ENCODE measurements at places on chromosomes 7 and 10.
A peak's percentile ranks its signal among the peaks of the same experiment; 100 is the strongest.

DNA sequence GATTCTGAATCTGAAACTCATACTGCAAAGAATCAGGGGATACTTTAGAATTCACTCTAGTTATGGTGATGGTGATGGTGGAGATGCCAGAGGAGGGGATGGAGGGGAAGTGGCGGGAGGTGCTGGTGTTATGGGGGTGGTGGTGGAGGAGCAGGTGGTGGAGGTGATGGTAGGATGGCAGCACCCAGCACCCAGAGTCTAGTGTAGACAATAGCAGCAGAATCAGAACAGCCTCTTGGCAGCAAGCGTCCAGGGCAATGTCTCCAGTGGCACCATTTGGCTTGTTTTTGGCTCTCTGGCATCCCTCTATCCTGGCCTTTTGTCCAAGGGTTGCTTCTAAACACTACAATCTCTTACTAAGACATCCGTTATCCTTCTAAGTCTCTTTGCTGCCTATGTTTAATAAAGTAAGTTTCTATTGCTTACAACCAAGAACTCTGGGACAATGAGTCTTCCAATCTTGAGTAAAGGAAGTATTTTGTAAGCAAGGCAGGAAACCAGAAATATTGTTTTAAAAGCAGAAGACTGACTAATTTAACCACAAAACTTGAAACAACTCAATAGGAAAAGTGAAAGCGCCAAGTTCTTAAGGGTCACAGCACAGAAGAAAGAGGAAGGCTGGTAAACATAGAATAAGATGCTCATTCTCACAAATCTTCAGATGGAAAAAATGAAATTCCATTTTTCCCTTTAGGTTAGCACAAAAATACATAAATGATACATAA, 42.4 kb upstream of the GDF10 start:
- DNase-seq = no peak

DNA sequence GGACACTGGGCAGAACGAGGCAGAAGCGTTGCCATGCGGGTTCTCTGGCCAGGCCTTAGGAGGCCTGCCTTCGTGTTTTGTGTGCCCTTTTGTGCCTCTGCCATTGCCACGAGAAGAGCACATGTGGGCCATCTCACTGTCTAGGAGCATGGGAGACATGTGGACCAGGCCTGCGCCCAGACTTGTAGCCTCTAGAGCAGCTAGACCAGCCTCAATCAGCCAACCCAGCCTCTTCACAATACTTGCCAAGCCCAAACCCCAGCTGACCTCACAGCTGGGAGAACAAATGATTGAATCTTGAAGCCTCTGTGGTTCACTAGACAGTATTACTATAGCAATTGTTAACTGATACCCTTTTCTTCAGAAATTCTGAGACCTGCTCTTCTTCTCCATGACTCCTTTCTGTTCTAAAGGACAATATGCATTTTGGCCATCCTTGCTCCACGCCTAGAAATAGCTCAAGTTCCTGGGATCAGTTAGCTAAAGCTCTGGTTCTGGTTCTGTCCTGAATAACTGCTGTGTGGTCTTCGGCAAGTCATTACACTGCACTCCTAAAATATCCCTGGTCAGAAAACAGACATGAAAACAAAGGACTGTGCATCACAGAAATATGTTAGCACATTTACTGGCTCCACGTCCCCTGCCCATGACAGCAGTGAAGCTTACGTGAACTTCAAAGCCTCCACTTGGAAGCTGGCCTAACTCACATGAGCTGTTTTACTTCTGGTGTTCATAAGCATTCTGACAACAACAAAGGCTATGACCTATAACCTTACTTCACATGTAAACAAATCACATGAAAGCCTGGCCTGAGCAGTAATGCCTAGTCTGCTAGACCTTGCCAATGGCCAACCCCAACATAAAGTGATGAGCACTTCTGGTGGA, 72.3 kb upstream of the MKRN1 start:
- no peak for DNase-seq

GRCh38 chr10:90167174-90168064, 466.0 kb downstream of the KIF20B start:
- no peak for DNase-seq

GRCh38 chr10:36209480-36209879, 567.4 kb upstream of the FZD8 start:
- no peak for DNase-seq

DNA sequence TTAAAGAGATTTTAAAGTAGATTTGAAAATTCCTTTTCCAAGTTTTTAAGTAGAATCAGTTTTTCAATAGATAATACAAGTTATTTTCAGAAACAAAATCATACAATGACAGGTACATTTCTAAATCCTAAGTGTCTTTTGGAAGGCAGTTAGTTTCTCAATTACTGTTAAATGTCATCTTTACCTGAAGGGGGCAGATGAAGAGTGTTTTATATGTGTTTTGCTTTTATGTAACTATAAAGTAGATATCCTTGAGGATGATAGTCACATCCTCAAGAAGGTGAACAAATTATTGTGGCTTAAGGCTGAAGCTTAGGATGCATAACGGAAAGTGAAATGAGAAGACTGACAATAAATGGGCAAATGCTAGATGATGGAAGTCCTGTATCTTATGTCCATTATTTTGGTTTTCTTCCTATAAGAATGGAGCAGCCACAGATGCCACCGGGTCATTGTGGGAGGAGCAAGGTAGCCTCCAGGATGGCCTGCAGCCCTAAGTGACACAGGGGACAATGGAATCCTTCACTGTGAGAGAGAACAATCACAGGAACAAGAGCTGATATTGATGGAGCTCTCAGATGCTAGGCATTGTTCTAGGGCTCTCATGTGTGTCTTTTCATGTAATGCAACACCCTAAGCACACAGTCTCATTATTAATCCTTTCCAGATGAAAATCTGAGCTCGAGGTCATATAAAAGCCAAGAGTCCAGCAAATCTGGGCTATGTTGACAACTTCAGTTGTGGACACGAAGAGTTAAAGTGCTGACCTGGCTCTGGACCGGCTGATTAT, 14.1 kb upstream of the MKX start:
- no peak for DNase-seq

GRCh38 chr7:94240902-94241301, 153.8 kb upstream of the COL1A2 start:
- no peak for DNase-seq

GRCh38 chr7:151871904-151872303, 5.0 kb downstream of the PRKAG2 start:
- DNase-seq = peak; percentile 32

- no peak for DNase-seq
Observed at GRCh38 chr7:112362731-112363131, 87.5 kb upstream of the IFRD1 start.

DNA sequence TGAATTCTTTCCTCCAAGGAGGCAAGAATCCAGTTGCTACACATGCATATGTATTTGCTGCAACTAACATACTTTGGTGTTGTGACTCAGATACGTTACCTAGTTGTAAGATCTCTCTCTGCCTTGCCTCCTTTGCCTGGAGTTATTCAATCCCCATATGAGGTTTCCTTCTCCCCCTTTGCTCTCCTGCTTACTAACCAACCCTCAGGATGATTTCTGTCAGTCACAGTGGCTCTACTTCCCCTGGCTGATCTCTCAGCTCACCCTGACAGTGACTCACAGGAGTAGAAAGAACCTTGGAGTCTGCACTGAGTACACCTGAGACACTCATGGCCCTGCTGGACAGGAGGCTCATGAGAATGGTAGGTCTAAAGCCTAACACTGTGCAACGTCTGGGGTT, 92.0 kb downstream of the TMEM106B start:
- no peak for DNase-seq

GRCh38 chr10:89785095-89785494, 83.7 kb downstream of the KIF20B start:
- DNase-seq = peak; percentile 55

DNA sequence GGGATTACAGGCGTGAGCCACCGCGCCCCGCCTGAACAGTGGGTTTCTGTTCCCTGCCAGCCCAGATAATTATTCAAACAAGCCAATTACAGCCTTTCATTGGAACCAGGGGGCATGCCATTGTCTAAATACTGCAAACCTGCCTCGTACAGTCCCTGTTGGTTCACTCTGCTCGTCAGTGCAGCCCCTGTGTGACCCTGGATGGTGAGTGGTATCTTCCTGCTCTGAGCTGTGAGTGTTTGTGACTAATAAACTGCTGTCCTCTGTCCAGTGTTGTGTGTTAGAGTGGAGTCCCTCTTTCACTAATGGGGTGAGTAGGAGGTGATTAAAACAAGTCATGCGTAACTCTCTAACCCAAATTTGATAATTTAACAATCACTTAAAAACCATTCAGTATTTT, 176.5 kb upstream of the FAM3C start:
- DNase-seq = peak; percentile 17

GRCh38 chr10:92278996-92279696, 11.7 kb downstream of the CPEB3 start:
- no peak for DNase-seq

GRCh38 chr10:79127151-79127961, 58.6 kb downstream of the ZMIZ1 start:
- no peak for DNase-seq

GRCh38 chr7:67006965-67007364, 10.3 kb downstream of the TYW1 start:
- no peak for DNase-seq

- no peak for DNase-seq
Observed at GRCh38 chr7:55231736-55232280, 133.3 kb upstream of the LANCL2 start.

- no peak for DNase-seq
Observed at GRCh38 chr10:129880191-129880870, 83.7 kb downstream of the EBF3 start.

GRCh38 chr10:100340948-100341847, 5.8 kb upstream of the SCD start:
- no peak for DNase-seq

DNA sequence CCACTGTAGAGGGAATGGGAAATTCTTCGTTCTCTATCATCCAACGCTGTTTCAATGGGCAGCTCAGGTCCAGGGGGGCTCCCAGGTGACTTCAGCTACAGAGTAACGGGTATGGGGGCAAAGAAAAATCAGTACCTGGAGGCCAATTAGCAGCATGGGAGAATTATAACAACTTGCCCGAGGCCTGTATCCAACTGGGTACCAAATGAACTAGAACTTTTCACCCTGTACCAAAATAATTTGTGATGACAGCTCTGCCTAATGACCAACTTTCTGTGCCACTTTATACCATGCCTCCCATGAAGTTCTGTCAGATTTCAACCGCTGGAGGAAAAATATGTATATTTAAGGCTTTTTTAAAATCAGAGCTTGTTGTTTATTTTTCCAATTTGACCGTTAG, 467.1 kb downstream of the PARD3 start:
- no peak for DNase-seq

- DNase-seq = no peak
Observed at GRCh38 chr7:21367537-21367936, 60.3 kb upstream of the SP4 start.

- no peak for DNase-seq
Observed at GRCh38 chr7:42981601-42982000, 49.4 kb downstream of the MRPL32 start.

DNA sequence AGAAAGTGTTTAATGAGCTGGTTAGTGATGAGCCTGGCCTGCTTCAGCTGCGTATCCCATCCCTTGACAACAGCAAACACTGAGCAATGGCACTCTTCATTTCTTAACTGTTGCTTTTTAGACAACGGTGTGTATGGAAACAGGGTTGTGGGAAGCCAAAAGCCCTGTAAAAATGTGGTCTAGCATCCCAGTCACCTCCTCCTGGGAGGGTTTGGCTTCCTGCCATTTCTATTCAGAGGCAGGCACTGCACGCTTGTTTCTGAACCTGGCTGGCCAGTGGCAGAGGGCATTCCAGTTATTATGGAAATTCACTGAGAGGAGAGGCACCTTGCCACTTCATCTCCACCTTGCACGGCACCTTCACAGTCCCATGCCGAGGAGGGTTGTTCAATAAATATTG, 123.0 kb upstream of the ADARB2 start:
- DNase-seq = no peak

- DNase-seq = no peak
Observed at GRCh38 chr10:93248583-93249227, 175.0 kb downstream of the CYP26A1 start.

GRCh38 chr10:101856626-101857025, 13.0 kb upstream of the KCNIP2 start:
- DNase-seq = no peak

DNA sequence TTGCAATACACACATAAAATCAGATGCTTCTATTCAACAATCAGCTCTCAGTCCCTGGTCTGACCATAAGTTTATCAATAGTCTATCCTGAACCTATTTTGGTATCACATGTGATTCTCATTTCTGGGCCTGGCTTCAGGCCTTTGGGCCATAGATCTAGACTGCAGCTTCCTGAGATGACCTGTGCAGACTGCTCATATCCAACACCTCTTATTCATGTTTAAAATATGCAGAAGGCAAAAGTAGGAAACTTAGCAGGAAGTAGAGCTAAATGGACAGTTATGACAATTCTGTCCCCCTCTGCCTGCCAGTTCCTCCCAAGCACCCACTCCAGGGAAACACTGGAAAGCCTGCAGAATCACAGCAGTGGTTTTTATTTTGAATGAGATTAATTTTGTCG, 53.3 kb downstream of the C7orf25 start:
- DNase-seq = peak; percentile 66

GRCh38 chr7:84469034-84469433, 274.4 kb upstream of the SEMA3A start:
- DNase-seq = peak; percentile 12

- DNase-seq = no peak
Observed at GRCh38 chr10:49746626-49747302, 15.4 kb downstream of the OGDHL start.

DNA sequence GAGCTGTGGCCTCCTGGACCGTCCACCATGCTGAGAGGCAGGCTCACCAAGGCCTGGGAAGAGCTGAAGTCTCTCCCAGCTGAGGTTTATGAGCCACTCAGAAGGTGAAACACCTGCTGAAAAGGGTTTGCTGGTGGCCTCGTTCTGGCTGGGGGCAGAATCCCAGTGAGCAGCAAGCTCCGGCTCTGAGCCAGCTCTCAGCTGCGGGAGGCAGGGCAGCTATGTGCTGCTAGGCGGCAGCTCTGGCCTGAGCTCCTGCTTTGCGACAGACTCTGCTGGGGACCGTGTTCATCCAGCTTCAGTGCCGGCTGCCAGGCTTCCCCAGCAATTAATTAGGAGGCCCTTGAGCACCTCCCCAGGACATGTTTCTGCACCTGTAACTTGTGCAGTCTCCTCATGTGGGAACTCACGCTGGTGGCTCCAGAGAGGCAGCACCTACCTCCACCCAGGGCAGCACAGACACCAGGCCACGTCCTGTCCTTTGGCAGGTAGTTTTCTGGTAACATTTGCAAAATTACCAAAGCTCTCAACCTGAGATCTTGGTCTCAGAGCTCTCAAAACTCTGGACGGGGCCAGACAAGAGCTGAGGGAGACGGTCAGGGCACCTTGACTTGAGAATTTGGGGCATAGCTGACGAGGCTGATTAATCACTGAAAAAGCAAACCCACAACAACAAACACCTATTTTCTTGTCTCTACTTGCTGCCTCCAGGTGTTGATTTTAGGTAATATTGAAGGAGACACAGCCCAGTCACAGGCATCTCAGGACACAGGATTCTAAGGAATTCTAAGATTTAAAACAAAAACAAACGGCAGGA, 185.0 kb downstream of the TCERG1L start:
- no peak for DNase-seq
